Placental epithelial cell (primary cell): ENCODE measurements at places on chromosomes 16 and 17. TPM values are rescaled to one million over a fixed set of nuclear protein-coding genes. Genes with fewer than 3 reads are reported as not detected.

CMTM1 gene
- 2.1 and 6.7 TPM in 2 replicates for total RNA-seq

EVPLL gene
- total RNA-seq: 0.11 TPM in 1 of 2 replicates, not detected in the other

CLDN7 gene
- 3.9 and 15.2 TPM in 2 replicates for total RNA-seq

ECI1 gene
- total RNA-seq: 20.0 and 35.1 TPM in 2 replicates

RAB11FIP4 gene
- total RNA-seq: 17.3 and 24.5 TPM in 2 replicates

OR4D1 gene
- not detected in 2 replicates for total RNA-seq

KIAA0513 gene
- total RNA-seq: 59.3 and 70.7 TPM in 2 replicates

CCR7 gene
- not detected in 2 replicates for total RNA-seq

AOC3 gene
- under 0.01 TPM in 2 replicates for total RNA-seq

NXPH3 gene
- 2.0 and 2.1 TPM in 2 replicates for total RNA-seq

IFT20 gene
- total RNA-seq: 53.5 and 58.5 TPM in 2 replicates

PERCC1 gene
- total RNA-seq: not detected in 2 replicates

TTC19 gene
- total RNA-seq: 29.4 and 40.0 TPM in 2 replicates

HEATR9 gene
- not detected in 2 replicates for total RNA-seq

SPATA2L gene
- 6.3 and 10.7 TPM in 2 replicates for total RNA-seq

KRTAP9-2 gene
- not detected in 2 replicates for total RNA-seq
